NCI-H226 (cell line): ENCODE measurements at places on chromosomes 1 and 21.

DNA sequence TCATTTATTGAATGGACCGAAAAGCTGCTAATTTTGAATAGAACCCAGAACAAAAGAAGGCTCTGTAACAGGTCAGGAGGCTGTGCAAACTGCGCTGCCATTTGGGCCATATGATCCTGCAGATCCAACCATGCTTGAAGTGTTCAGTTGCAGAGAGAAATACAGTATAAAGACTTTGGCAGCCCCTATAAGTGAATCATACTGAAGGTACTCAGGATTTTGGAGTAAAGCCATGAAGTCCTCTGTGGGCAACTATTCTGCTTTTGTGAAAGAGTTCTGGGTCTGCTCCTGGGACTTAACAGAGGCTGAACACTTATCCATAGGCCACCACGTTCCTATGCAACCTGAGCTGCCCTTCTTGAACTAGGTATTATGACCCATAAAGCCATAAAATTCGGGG lies 1613.6 kb upstream of the PRMT6 start:
- no peak for DNase-seq

- no peak for DNase-seq
Observed at GRCh38 chr1:204714861-204715511, 29.4 kb upstream of the LRRN2 start.

DNA sequence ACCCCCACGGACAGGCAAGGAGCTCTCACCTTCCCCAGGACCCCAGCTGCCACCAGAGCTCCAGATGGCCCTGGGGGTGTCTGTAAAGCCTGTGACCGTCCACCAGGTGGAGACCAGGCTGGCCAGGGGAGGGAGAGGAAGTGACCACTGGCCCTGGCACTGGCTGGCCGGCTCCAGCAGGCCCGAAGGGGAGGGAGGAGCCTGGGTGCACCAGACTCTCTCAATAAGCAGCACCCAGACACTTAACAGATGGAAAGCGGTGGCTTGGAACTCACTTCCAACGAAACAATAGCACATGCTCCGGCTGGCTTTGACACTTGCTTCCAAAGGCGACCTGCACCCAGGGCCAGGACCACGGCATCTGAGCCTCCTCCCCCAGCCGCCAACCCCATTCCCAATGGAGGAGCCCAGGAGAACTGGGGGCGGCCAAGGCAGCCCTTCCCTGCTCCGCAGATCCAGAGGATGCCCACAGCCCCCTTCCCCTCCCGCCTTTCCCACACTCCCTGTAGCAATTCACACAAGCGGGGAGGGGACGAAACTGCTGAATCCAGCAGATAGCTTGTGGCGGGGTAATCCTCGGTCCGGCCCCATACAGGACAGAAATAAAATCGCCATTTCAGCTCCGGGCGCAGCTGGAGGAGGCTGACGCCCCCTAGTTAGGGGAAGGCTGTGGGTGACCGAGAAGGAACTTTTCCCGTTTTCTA lies 742 bp upstream of the PDE9A start:
- peak; percentile 48 for DNase-seq

DNA sequence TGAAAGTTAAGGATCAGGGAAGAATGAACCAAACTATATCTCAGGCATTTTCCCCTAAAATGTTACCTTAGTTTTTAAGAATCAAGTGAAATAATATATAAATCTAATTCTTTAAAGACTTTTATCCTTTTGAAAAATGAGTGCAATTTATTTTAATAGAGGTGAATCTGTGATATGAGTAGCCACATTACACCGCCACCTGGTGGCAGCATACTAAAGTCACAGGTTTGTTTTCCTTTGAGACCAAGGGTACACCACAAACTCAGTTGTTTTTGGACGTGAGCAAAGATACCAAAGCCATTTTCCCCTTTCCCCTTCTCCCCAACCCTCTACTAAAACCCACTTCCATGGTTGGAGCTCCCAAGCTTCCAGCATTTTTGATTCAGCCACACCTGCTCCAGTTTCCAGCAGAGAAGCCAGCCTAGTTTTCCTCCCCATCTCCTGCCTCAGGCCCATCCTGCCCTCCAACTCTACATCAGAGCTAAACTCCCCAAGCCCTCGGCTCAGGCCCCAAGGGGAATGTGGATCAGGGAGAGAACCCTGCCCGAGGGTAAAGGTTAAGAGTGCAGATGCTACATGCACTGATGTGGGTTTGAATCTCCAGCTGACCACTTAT lies 22.9 kb upstream of the LDLRAP1 start:
- DNase-seq: no peak

DNA sequence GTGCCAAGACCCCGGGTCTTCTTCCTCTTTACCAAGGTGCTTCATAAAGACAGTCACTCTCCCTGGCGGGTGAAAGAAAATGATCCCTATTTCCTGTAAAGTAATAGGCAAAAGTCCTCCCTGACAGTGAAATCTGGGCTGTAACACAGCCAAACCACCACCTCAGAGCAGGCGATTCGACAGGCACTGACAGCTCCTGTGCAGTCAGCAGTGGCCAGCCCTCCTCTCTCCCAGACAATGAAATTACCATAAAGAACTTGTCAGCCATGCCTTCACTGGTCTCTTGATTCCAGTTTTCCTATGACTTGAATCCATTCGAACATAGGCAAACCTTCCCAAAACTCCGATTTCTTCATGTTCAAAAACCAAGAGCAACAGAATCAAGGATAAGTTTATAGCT lies 492.2 kb upstream of the DAB1 start:
- DNase-seq: no peak

DNA sequence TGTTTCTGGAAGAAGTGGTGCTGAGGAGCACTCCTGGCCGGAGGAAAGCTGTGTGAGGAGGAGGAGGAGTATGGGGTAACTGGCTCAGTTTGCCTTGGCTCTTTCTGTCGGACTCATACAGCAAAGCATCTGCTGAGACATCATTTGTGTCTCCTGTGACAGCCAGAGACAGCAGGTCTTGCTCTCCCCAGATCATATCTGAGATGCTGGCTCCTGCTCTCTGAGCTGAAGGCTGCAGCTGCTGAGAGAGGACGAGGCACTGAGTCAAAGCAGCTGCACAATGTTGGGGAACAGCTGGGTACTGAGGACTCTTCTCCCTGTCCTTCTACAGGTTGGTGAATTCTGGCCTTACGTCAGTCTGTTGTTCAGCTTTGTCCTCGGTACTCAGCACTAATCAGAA lies 14.3 kb downstream of the OR2B11 start:
- DNase-seq: no peak

GRCh38 chr1:228781809-228782661 lies 46.8 kb downstream of the RHOU start:
- DNase-seq: no peak

DNA sequence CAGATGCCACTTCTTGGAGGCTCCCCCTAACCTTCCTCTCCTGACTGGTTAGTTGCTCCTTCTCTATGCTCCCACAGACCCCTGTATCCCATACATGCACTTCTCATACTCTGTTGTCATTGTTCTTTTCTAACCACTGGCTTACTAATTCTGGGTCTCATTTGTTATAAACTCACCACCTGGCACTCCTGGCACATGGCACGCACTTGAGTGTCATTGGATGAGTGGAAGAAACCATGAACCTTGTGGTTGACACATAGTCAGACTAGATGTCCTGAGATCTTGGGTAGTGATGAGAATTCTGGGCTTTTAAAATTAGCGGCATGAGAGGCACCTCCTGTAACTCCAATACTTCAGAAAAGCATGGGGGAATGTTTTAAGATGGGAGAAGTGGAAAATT lies 49.3 kb downstream of the TRIM62 start:
- no peak for DNase-seq

- no peak for DNase-seq
Observed at GRCh38 chr1:201320168-201320788, 37.0 kb downstream of the PKP1 start.

DNA sequence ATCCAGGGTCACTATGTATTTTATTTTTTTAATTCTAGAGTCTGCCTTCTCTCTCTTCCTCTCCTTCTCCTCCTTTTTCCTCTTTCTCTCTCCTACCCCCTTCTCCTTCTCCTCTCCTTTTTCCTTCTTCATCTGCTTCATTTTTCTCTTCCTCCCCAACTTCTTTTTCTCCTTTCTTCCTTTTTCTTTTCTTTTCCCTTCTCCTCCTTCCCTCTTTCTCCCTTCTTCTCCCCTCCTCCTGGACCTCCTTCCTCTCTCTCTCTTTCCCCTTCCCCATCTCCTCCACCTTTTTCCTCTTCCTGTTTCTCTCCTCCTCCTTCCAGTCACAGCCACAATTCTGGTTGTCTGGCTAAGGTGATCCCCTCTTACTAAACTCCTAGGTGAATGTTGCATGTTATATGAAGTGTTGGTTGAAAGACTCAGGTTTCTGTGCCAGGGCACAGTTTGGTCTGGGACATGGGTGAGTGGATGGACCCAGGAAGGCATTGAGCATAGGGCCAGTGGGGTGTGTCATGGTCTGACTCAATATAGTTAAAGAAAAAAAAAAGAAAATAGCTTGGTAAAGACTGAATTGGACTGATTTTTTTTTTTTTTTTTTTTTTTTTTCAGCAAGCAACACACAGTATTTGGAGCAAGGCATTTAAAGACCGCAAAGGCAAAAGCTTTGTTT lies 266.9 kb downstream of the TGFB2 start:
- no peak for DNase-seq

GRCh38 chr21:29641635-29642550 lies 297.9 kb downstream of the GRIK1 start:
- no peak for DNase-seq

- no peak for DNase-seq
Observed at GRCh38 chr1:16302709-16303627, 49.3 kb downstream of the FBXO42 start.

DNA sequence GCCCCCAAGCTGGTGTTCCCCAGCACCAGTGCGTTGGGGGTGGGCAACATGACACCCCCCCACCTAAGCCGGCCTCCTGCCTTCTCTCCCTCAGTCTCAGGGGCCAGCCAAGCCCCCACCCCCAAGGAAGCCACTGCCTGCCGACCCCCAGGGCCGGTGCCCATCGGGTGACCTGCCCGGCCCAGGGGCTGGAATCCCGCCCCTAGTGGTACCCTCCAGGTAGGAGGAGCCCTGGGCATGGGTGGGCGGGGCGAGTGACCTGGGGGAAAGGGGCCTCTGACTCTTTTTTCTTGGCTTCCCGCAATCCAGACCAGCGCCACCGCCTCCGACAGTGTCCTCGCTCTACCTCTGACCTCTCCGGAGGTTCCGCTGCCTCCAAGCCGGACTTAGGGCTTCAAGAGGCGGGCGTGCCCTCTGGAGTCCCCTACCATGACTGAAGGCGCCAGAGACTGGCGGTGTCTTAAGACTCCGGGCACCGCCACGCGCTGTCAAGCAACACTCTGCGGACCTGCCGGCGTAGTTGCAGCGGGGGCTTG lies 1.3 kb upstream of the EFNA4 start:
- no peak for DNase-seq

GRCh38 chr1:58158016-58158415 lies 388.5 kb downstream of the OMA1 start:
- DNase-seq: no peak

GRCh38 chr1:227948493-227949260 lies 945 bp upstream of the WNT9A start:
- no peak for DNase-seq

GRCh38 chr1:33433509-33434362 lies 2.8 kb upstream of the PHC2 start:
- DNase-seq: peak; percentile 98

DNA sequence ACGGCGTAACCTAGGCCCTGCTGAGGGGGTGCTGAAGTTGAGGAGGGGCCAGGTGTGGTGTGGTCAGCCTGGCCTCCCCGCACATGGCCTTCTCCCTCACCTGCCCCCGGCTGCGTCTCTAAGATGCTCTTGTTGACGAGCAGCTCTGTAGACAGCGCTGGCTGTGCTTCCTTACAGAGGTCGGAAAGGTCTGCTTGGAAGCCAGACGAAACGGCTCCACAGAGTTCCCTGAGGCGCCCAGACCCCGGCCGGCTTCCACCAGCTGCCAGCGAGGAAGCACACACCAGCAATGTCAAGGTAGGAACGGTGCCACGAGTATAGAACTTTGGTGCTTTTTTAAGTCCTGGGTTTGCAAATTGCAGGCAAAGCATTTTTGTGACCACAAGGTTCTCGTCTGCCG lies 18.8 kb upstream of the DIP2A start:
- DNase-seq: no peak

- DNase-seq: no peak
Observed at GRCh38 chr1:169722779-169723178, 11.1 kb downstream of the SELE start.
